Peyer's patch (tissue), 4 donors: ENCODE measurements at places on chromosomes 2 and 18. TPM values are rescaled to one million over a fixed set of nuclear protein-coding genes. Genes with fewer than 3 reads are reported as not detected.
A peak's percentile ranks its signal among the peaks of the same experiment; 100 is the strongest.

The ACVR2A gene
- total RNA-seq: 29.2 TPM

The FBXO36 gene
- total RNA-seq: 2.6 TPM

The CXCR2 gene
- not detected for total RNA-seq

The ESPNL gene
- 2.5 TPM for total RNA-seq

The MC2R gene
- total RNA-seq: not detected

The TM4SF20 gene
- total RNA-seq: 200 TPM

The CCDC148 gene
- not detected for total RNA-seq

The PRADC1 gene
- 30.5 TPM for total RNA-seq

The DYNAP gene
- not detected for total RNA-seq

DNA sequence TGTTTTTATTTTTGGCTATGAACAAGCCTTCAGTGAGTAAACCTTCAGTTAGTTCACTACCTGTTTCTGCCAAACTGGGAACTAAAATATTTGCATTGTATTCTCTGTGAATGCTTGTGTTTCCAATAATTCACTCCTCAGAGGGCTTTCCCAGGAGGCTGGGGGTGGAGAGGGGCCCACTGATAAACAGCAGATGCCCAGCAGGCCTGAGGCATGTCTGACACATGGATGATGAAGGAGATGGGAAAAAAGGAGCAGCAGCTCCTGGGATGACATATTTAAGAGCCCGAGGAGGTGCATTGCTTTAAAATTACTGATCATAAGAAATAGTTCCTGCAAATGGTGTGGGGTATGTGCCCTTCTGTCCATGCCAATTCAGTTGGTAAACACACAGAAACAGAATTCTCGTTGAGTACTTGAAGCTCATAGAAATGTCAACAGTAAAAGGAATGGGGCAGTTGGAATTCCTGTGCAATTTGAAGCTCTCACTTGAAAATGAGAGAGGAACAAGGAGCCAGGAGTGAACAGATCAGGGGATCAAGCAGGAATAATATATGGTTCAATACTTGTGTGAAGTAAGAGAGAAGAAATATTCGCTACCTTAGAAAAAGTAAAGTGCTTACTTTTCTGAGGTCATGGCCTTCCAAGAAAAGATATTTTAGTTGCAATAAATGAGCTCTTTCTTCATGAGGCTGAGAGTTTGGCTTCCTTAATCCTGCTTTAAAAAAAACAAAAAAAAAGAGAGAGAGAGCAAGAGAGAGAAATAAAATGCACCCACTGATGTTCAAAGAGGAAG is 22.0 kb upstream of the HNMT start:
- peaks cover 11% of the 10 kb centered on the region for H3K4me1 ChIP-seq
- H3K36me3 ChIP-seq: no peaks in the 10 kb centered on the region
- H3K27me3 ChIP-seq: no peaks in the 10 kb centered on the region
- no peak overlapping the region for H3K27ac ChIP-seq
- H3K4me3 ChIP-seq: no peak overlapping the region

GRCh38 chr2:148108385-148108784 is 87.5 kb downstream of the MBD5 start:
- no peak overlapping the region for H3K27ac ChIP-seq
- no peak for DNase-seq
- H3K27me3 ChIP-seq: no peaks in the 10 kb centered on the region
- no peak overlapping the region for H3K4me3 ChIP-seq

DNA sequence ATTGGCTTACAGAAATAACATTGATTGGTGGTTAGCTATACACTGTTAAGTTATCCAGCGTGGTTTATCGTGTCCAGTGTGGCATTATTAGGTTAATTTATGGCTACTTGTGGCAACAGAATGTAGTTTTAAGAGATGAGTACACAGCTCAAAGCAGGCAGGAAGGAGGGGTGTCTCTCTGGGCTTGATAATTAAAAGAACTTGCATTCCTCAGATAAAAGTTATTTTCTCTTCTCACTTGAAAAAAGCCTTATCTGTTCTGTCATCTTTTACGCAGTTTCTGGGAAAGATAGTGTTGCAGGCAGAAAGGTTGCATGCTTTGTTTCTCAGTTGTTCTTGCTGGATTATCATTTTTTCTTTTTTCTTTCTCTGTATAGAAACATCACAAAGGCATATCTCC is 154.4 kb upstream of the COL3A1 start:
- H3K4me3 ChIP-seq: no peak overlapping the region
- no peaks in the 10 kb centered on the region for H3K27me3 ChIP-seq
- no peak for DNase-seq
- H3K27ac ChIP-seq: no peak overlapping the region

DNA sequence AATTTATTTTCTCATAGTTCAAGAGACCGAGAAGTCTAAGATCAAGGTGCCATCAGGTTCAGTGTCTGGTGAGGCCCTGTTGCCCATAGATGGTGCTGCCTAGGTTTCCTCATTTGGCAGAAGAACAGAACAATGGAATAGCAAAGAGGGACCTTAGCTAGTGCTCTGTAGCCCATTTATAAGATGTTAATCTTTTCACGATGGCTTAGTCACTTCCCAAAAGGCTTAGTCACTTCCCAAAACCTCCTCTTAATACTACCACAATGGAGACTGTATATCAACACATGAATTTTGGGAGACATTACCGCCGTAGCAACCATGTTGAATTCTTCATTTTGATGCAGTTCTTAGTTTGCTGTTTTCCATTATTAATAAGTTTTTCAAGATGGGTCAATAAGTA is 246.3 kb upstream of the NRP2 start:
- DNase-seq: no peak
- H3K27ac ChIP-seq: no peak overlapping the region
- no peak overlapping the region for H3K4me3 ChIP-seq
- no peaks in the 10 kb centered on the region for H3K4me1 ChIP-seq
- H3K27me3 ChIP-seq: no peaks in the 10 kb centered on the region
- H3K36me3 ChIP-seq: peaks cover 3% of the 10 kb centered on the region

- H3K4me3 ChIP-seq: no peak overlapping the region
- no peak overlapping the region for H3K27ac ChIP-seq
- no peaks in the 10 kb centered on the region for H3K27me3 ChIP-seq
- DNase-seq: no peak
- H3K4me1 ChIP-seq: no peaks in the 10 kb centered on the region
- no peaks in the 10 kb centered on the region for H3K36me3 ChIP-seq
These were observed 942.5 kb upstream of the SLC39A10 start for GRCh38 chr2:194714541-194714940.

GRCh38 chr2:2502201-2502549 is 171.1 kb upstream of the MYT1L start:
- no peak for DNase-seq
- no peak overlapping the region for H3K4me3 ChIP-seq
- H3K4me1 ChIP-seq: no peaks in the 10 kb centered on the region
- H3K27ac ChIP-seq: no peak overlapping the region
- H3K36me3 ChIP-seq: no peaks in the 10 kb centered on the region

DNA sequence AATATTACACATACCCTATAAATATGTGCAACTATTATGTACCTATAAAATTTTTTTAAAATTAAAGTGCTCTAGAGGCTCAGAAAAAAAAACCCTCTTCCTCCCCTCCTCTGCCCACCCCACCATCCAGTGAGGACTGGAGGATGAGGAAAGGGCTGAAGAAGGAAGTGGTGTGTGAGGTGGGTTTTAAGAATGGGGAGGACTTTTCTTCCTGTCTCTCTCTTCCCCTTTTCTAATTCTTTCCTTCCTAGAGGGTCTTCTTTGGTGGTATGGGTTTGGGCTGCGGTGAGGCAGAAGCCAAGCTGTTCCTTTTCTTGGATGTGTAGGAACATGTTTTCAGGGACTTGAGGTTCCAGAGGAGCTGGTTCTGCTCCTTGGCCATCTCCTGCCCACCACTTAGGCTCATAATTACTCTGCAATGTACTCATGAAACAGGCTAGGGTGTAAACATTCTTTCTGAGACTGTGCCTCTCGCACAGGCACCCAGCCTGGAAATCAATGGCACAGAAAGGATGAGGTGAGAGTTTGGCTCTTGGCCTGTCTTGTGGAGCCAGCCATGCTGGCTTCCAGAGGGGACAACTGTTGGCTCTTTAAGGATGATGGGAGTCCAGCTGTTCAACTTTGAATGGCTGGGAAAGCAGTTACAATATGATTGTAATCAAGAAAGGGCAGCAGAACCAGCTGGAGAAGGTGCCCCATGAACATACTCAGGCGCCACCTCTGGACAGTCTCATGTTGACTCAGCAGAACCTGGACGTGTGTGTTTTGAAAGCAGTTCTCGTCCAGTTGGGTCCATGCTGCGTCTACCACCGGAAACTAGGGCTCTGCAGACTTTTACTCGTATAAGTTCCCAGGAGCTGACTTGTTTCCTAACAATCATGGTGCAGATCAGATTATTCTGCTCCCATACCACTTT is 38.3 kb downstream of the IL1RL2 start:
- no peak for DNase-seq
- no peaks in the 10 kb centered on the region for H3K36me3 ChIP-seq
- no peaks in the 10 kb centered on the region for H3K27me3 ChIP-seq
- no peak overlapping the region for H3K4me3 ChIP-seq
- H3K4me1 ChIP-seq: peaks cover 12% of the 10 kb centered on the region
- no peak overlapping the region for H3K27ac ChIP-seq

- no peak overlapping the region for H3K4me3 ChIP-seq
- H3K27ac ChIP-seq: no peak overlapping the region
- H3K4me1 ChIP-seq: no peaks in the 10 kb centered on the region
- H3K36me3 ChIP-seq: no peaks in the 10 kb centered on the region
- no peaks in the 10 kb centered on the region for H3K27me3 ChIP-seq
- no peak for DNase-seq
These were observed 31.4 kb downstream of the NAPG start for GRCh38 chr18:10557085-10557677.

DNA sequence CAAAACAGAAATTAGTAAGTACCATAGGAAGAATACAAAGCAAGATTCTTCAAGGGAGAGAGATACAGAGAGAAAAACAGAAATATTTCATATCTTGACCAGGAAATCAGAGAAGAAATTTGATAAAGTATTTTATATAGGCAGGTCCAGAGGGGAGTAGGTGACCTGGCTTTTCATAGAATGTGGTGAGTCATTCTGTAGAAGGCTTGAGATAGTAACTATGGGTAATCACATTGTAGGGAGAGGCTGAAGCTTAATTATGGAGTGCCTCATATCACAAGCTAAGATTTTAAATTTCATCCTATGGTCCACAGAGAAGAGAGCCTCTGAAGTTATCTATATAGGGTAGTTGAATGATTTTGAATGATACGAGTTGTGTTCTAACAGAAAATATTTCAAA is 195.0 kb upstream of the CYRIA start:
- H3K27me3 ChIP-seq: no peaks in the 10 kb centered on the region
- no peak overlapping the region for H3K27ac ChIP-seq
- no peaks in the 10 kb centered on the region for H3K36me3 ChIP-seq
- H3K4me3 ChIP-seq: no peak overlapping the region
- H3K4me1 ChIP-seq: no peaks in the 10 kb centered on the region

- DNase-seq: no peak
- no peaks in the 10 kb centered on the region for H3K36me3 ChIP-seq
- no peak overlapping the region for H3K27ac ChIP-seq
- no peak overlapping the region for H3K4me3 ChIP-seq
- no peaks in the 10 kb centered on the region for H3K27me3 ChIP-seq
These were observed 44.5 kb downstream of the CYP26B1 start for GRCh38 chr2:72103161-72103560.

DNA sequence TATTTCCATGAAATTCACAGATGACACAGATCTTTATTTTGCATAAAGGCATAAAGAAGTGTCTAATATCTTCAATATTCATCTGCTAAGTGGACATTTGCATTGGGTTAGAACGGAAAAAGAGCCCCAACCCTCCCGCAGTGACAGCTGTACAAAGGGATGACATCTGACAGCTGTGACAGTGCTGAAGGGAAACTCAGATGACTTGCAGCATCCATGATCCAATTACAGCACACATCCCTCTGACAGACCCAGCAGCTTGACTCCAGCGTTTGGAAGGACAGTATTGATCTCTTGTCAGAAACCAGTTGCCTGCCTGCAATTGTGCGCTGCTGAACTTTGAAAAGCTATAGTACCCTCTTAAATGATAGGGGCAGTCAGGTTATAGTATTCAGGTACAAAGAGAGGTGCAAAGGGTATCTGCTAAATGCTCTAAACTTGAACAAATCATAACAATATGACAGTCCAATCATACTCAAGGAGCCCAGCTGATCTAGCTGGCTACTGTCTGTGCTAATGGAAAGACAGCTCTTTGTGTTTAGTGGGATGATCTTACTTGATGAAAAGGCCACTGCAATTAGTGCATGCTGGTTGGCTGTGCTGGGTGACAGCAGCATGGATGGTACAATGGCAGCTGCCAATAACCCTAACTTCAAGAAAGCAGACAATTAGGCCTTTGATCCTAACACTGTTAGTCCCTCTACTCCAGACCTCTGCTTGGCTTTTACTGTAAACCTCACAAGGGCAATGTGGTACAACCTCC is 599.2 kb downstream of the NR4A2 start:
- no peaks in the 10 kb centered on the region for H3K4me1 ChIP-seq
- H3K27me3 ChIP-seq: no peaks in the 10 kb centered on the region
- no peak overlapping the region for H3K4me3 ChIP-seq
- no peaks in the 10 kb centered on the region for H3K36me3 ChIP-seq

GRCh38 chr2:61854564-61855317 is 881 bp upstream of the FAM161A start:
- peak overlapping the region; percentile 85 for H3K4me3 ChIP-seq
- H3K4me1 ChIP-seq: no peaks in the 10 kb centered on the region
- peak; percentile 94 for DNase-seq
- H3K27ac ChIP-seq: peak overlapping the region; percentile 92
- no peaks in the 10 kb centered on the region for H3K27me3 ChIP-seq

DNA sequence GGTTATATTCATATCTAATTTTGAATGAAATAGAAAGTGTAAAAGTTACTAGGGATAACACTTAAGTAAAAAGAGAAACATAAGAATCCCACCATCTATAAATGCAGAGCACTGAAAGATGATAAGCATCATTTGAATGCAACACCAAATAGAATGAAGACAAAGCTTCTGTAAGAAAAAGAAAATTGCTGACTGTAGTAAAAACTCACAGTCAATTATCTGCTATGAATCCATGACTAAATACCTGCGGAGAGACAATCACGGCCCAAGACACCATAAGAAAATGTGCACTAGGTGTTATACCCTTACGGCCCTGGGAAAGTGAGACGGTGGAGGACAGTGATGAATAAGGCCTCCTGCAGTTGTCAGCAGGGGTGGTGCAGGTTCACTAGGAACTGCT is 45.4 kb upstream of the OSR1 start:
- no peaks in the 10 kb centered on the region for H3K27me3 ChIP-seq
- no peak overlapping the region for H3K27ac ChIP-seq
- H3K36me3 ChIP-seq: no peaks in the 10 kb centered on the region
- no peaks in the 10 kb centered on the region for H3K4me1 ChIP-seq
- no peak for DNase-seq

- H3K4me3 ChIP-seq: no peak overlapping the region
- H3K4me1 ChIP-seq: no peaks in the 10 kb centered on the region
- H3K36me3 ChIP-seq: no peaks in the 10 kb centered on the region
- DNase-seq: no peak
- H3K27me3 ChIP-seq: no peaks in the 10 kb centered on the region
These were observed 74.6 kb upstream of the RNF152 start for GRCh38 chr18:61967252-61967891.
